A549 treated with Hydrocortisone at 1 μM for 4 hours (cell line): ENCODE measurements at places on chromosomes 1 and 21. TPM values are rescaled to one million over a fixed set of nuclear protein-coding genes. Genes with fewer than 3 reads are reported as not detected.

Gene NBPF6
- total RNA-seq, result not detected in 5 replicates

Gene PLCH2
- 0.24 to 0.43 TPM (median 0.33 TPM) in 5 replicates for total RNA-seq

Gene SELENBP1
- 6.1 to 7.8 TPM (median 7.5 TPM) in 5 replicates for total RNA-seq

Gene MAP1LC3C
- total RNA-seq, result 0.17 to 0.28 TPM (median 0.18 TPM) in 4 of 5 replicates, not detected in the other

Gene ZNF648
- not detected in 5 replicates for total RNA-seq

Gene PRELP
- 0.01 TPM in 1 of 5 replicates, not detected in the others for total RNA-seq

Gene RAB7B
- total RNA-seq, result 0.58 to 1.7 TPM (median 1.1 TPM) in 5 replicates

Gene LAMB3
- 18.6 to 23.5 TPM (median 21.0 TPM) in 5 replicates for total RNA-seq

Gene KCNN3
- 0.01 to 0.03 TPM (median 0.02 TPM) in 4 of 5 replicates, not detected in the other for total RNA-seq

Gene FCER1A
- not detected in 5 replicates for total RNA-seq

Gene OR2T2
- not detected in 5 replicates for total RNA-seq
